ENCODE measurements at places on chromosomes 2 and 18.

DNA sequence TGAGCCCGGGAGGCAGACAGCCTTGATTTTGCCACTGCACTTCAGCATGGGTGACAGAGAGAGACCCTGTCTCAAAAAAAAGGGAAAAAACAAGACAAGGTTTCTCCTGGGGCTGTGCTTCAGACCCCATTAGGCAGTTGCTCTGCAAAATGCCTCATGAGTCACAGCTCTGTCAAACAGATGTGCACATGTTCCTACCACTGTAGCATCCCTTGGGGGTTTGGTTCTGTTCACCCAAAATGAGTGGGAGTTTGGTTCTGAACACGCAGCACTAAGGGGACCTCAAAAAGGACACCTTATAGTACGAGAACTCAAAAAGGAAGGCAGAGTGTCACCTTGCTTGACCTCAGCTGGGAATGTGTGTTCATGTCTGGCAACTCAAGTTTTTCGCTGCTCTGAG is 134.9 kb downstream of the RPIA start:
- DNase-seq = no peak

DNA sequence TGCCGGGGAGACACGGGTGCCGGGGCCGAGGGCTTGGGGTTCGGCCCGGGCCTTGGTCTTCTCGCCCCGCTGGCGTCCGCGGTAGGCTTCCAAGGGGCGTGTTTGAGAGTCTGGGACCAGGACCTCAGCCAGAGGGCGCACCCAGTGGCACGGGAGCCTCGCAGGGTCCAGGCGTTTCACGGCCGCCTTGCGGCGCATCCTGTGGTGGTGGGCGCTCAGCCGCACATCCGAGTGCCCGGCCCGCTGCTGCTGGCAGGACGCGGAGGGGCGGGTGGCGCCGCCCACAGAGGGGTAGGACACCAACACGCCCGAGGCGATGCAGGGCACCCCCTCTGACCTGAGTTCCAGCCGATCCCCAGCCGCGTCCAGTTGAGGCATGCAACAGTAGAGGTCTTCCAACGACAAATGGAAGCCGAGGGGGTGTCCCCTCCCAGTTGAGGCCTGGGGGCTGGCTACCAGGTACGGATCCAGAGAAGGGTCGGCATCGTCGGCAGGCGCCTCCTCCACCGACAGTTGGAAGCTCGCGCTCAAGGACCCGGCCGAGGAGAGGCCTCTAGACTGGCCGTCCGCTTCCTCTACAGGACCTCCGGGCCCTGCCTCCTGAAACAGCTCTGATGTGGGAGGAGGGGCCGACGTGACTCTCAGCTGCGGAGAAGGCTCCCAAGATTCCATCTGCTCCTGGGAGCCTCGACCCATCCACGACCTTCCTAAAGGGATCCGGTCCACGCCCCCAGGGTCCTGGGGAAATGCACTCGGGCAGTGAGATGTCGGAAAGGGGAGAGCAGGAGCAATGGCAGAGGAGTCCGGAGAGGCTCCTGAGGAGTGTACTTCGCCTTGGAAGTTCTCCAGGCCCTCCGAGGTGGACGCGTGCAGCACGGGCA is 6.3 kb downstream of the C2orf81 start:
- no peak for DNase-seq

GRCh38 chr18:80115035-80115434 is 6.0 kb downstream of the ADNP2 start:
- no peak for DNase-seq

GRCh38 chr18:34219651-34220050 is 5.1 kb downstream of the NOL4 start:
- no peak for DNase-seq

- no peak for DNase-seq
Measured at GRCh38 chr2:149169656-149170055, 131.2 kb downstream of the LYPD6B start.

DNA sequence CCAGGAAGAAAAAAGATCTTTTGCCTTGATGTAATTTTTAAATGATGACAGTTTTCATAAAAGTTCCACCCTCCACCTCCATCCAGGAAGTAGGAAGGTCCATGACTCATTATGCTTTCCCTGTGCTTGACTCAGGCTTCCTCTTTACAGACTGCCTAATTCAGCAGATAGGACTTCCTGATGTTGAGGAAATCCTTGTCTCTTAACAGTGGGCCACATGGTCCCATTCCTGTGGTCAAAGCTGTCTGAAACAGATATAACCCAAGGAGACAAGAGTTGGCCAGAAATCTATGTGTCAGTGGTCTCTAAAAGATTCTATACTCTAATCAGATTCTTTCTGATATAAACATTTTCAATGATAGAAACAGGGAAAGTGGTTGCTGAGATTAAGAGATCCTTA is 119.1 kb downstream of the BAZ2B start:
- DNase-seq = peak; percentile 29

Data from AG09319 (cell line).